ENCODE measurements at places on chromosomes 7 and 10.
A peak's percentile ranks its signal among the peaks of the same experiment; 100 is the strongest.

DNA sequence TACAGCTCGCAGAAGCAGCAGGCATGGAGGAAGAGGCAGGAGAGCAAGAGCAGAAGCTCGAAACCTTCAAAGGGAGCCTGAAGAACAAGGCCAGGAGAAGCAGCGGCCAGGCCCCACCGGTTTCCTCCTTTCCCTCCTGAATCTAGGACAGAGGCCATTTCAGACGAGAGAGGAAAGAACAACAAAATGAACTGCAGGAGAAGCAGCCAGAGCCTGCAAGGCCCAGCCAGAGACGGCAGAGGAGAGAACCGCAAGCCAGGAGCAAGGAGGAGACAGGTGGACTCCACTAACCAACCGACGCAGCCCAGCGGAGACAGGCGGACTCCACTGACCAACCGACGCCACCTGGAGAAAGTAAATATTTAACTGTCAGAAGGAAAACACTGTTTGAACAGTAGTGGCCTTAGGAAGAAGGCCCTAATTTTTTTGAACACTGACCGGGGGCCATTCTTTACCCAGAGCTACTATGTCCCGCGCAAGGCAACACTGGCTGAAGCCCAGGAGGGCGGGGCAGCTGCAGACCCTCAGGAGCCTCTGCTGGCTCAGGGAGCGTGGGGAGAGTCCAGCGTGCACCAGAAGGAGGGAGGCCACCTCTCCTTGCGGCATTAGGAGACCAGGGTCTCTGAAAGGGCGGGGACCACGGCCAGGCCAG is 559.2 kb downstream of the PTPRN2 start:
- no peak for DNase-seq

DNA sequence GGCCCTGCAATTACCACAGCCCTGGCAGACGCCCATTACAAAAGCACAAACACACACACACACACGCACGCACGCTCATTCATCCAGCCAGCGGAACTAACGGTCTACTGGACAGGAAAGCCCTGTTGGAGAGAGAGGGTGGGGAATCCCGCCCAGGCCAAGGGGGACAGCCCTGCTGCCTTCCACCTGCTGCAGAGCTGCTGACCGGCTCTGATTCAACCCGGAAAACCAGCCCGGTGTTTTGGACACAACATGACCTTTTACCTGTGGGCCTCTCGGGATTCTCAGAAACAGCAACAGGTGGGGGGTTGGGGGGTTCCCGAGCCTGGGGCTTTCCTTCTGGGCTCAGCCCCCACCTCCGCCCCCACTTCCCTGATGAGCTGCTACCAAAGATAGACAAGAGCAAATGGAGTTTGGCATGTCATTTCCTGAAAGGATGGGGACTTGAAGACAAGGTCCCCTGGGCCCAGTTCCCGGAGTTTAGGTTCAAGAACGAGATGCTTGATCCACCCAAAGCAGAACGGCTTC is 18.5 kb upstream of the SERPINE1 start:
- peak; percentile 76 for DNase-seq

DNA sequence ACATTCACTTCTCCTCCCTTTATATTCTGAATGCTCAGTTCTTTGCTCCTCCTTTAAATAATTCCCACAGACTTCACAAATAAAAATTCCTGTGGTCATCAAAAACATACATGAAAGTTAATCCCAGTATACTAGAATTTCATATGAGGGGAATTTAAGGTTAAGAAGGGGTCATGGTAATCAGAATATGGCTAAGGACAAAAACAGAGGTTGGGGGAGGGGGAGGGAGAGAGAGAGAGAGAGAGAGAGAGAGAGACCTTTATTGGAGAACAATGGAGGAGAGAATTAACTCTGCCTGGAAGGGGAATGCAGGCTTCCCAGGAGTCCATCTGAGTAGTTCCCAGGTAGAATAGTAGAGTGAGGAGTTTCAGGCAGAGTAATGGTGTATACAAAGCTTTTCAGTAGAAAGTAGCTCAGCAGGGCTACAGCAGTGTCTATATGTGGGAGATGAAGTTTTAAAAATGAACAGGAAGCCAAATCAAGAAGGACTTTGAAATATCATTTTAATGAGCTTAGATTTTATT is 5.2 kb upstream of the CUBN start:
- no peak for DNase-seq

GRCh38 chr7:94440451-94441039 is 45.9 kb downstream of the COL1A2 start:
- DNase-seq, result no peak

Measured in GM06990 (cell line).